Vagina (tissue), 2 donors: ENCODE measurements at places on chromosomes 3 and 15.

DNA sequence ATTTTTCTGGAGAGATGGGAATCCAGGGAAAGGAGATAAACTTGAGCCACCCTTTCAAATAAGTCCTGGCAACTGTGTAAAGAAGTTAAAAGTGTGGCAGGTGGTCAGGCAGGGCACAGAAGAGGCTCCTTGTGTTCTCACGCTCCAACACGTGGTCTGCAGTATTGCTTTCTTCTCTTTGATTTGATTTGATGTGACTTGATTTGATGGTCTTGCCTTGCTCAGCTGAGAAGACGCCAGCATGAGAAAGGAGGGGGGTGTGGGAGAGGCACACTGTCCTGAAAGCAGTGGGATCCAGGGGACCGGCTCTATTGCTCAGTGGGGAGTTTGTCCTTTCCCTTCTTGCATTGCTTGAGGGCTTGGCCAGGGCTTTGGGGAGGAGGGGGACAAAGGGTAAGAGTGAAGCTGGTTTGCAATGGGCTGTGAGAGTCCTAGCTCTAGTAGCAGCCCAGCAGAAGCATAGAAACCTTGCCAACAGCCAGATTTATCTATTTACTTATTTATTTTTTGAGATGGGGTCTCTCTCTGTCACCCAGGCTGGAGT lies 25.7 kb upstream of the NEO1 start:
- DNase-seq = no peak

DNA sequence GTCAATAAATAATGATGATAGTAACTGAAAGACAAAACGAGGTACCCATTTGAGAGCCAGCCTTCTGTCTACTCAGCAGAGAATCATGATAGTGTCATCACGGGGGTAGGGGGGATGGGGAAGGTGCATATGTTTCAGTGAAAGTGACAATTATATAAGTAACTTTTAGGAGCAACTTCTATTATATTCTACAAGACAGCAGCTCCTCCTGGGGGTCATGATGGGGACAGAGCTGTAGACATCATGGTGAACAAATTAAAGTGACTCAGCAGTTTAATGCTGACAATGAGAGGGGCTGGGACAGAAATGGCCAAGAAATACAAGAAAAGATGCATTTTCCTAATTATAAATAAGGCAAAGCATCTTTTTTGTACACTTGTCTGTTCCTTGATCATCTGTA lies 11.8 kb downstream of the CAPN3 start:
- DNase-seq = no peak

DNA sequence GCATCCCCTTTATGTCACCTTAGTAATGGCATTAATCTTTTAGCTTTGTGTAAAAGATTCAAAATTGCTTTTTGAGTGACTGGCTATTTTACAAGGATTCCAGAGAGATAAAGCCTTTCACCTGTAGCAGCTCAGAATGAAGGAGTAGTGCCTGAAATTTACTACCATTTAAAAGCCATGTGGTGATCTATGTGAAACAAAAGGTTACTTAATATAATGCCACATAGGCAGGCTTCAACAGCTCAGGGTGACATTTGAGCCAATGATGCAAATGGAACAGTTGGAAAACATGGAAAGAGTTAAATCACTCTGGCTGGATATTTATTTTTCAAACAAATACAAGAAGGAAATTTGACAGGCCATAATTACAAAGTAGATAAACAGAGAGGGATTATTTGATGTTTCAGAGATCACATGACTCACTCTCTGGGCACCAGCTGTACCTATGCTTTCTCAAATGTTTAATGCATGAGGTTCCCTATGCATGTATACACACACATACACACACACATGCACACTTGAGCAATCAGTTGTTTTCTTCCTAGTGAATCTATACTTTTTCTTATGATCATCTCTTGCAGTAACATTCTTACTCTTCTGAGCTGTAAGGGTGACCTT lies 171.5 kb downstream of the ZMAT3 start:
- DNase-seq = no peak

- DNase-seq = no peak
Measured at GRCh38 chr15:33344111-33344510, 33.3 kb downstream of the RYR3 start.

GRCh38 chr3:162269636-162270458 lies 773.2 kb downstream of the OTOL1 start:
- DNase-seq = no peak

- no peak for DNase-seq
Measured at GRCh38 chr3:114857299-114857701, 289.8 kb downstream of the ZBTB20 start.

- peak; percentile 83 for DNase-seq
Measured at GRCh38 chr15:63970621-63971426, 75.5 kb downstream of the DAPK2 start.

- DNase-seq = no peak
Measured at GRCh38 chr15:55383687-55384086, 24.5 kb downstream of the CCPG1 start.

DNA sequence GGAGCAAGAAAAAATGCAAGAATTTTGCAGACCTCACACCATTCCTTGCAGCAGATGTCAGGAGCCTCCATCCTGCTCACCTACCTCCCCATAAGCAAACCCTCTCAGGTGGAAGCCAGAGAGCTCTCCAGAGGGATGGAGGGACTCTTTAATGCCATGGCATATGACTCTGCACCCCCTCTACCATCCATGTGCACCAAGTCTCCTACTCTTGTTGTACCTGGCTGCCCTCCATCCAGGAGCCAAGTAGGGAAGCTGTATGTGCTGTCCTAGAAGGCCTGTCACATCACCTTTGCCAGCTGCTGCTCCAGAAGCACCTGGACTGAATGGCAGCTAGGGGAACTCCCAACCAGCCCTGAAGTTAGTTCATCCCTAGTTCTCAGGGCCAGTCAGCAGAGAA lies 38.5 kb upstream of the PRR20G start:
- DNase-seq = no peak

- no peak for DNase-seq
Measured at GRCh38 chr3:48935530-48935929, 16.9 kb downstream of the ARIH2 start.

DNA sequence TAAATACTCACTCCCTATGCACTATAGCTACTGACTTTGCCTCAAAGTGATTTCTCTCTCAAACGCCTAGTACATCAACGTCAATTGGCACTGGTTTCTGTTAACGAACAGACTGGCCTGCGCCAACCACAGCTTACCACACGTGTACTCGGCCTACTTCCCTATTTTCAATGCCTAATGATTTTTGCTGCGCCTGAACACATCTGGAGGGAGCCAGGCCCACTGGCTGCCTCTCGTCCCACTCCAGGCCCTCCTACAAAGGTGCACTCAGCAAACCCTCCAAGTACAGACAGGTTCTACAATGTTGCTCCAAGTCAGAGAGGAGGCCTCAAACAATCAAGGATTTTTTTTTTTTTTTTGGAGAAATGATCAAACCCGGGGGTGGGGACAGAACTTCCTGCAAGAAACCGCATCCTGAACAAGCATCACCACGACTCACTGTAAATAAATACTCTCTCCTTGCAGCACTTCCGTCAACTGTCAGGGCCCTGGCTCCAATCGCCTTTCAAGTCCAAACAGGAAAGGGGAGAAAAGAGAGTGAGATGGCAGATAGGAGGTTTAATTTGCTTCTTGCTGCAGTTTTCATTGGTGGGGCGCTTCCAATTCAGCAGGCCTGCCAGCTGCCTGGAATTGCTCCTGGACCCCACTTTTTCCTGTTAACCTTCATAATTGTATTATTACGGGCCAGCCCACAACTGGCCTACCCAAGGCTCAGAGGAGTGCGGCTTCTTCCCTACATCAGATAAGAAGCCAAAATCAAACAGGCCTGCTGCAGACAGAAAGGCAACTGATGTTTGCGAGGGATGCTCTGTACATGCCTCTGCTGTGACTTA lies 139.3 kb downstream of the FOXP1 start:
- DNase-seq = peak; percentile 88

GRCh38 chr15:101543926-101544612 lies 54.6 kb upstream of the PCSK6 start:
- DNase-seq = no peak

DNA sequence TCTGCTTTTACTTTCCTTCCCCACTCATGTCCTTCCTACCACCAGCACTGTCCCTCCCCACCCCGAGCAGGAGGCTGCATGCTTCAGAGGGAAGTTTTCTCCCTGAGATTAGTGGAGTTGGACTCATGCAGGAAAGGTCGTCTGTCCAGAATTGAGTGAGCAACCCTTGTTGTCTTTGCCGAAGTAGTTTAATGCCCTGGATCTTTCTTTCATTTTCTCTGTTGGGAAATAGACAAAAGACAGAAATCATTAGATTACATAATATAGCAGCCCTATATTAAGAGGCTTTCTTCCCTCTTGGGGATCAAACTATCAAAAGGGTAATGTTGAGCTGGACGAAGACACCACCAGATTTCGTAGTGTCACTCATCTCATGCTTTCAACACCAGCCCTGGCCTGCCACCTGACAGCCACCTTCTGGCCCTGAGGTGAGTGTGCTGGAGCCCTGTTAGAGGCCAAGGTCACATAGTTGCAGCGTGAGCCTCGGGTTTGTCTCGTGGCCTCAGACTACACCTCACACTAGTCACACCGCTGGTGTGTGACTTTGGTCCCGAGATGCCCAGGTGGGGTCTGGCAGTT lies 231.0 kb downstream of the ITPR1 start:
- DNase-seq = no peak

- DNase-seq = no peak
Measured at GRCh38 chr3:38085943-38086324, 46.9 kb downstream of the DLEC1 start.

- DNase-seq = no peak
Measured at GRCh38 chr3:139774560-139775302, 97.0 kb upstream of the NMNAT3 start.

GRCh38 chr3:119628390-119628789 lies 30.7 kb downstream of the PLA1A start:
- DNase-seq = no peak

- no peak for DNase-seq
Measured at GRCh38 chr15:82040862-82041261, 5.0 kb downstream of the MEX3B start.

DNA sequence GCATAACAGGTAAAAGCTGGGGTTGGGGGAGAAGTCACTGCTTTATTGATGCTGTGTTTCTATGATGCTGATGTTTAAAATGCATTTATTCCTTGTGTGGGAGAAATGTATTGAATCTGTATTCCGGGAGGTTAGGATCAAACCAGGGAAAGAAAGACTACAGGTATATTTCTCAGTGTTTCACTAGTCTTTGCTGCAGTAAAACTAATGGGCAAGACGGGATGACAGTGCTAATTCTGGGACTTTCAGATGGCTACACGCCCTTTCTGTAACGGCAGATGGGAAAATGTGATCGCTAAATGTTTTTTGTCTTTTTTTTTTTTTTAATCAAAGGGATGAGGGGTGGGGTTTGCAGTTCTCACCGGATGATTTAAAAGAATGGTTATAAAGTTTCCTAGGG lies 393 bp downstream of the CNTN6 start:
- DNase-seq = no peak

DNA sequence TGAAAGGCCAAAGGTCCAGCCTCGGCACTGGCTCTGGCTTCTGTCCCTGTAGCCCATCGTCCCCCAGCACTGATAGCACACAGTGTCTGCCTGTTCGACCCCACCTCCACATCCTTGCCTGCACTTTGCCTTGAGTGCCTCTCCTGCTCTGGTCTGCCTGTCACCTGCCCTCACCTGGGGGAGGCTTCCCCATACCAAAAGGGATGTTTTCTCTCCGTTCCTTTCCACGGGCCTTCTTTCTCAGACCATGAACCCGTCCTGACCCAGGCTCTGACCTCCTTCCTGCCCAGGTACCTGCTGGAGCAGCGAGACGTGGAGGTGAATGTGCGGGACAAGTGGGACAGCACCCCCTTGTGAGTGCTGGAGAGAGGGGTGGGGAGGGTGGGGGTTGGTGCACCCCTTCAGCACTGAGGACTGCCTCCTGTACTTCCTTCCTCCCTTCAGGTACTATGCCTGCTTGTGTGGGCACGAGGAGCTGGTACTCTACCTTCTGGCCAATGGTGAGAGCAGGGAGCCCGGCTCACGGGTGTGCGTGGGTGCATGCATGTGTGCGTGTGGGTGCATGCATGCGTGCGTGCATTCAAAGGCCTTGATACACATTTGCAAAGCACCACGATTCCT lies 1.5 kb downstream of the ABTB1 start:
- no peak for DNase-seq

DNA sequence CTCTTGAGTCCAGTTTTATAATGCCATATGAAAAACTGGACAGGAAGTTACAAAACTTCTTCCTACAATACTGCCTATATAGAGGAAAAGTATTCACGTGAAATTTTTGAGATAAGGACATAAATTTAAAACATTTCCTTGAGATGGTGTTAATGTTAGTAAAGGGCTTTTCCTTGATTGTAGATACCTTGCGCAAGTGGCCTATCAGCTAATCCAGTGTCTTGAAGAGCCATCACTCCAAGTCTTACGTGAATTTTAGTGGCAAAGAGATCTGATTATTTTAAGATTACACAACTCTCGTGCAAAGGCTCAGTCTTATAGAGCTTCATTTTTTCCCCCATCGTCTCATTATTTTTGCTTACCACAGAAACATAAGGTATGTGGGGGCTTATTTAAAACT lies 18.4 kb downstream of the C3orf38 start:
- no peak for DNase-seq

- DNase-seq = no peak
Measured at GRCh38 chr15:99122831-99123712, 18.2 kb downstream of the SYNM start.
